T-helper 2 cell treated with Interferon-gamma antibody and Interleukin-4, amounts not matched to agents 100 ng/mL and 5 ng/mL, for 36 hours (primary cell): ENCODE measurements at places on chromosomes 1 and 21. TPM values are rescaled to one million over a fixed set of nuclear protein-coding genes. Genes with fewer than 3 reads are reported as not detected.

AVPR1B gene
- total RNA-seq = not detected in 2 replicates

PLA2G2C gene
- 0.57 TPM in 1 of 2 replicates, not detected in the other for total RNA-seq

JAM2 gene
- total RNA-seq = 0.16 and 0.18 TPM in 2 replicates

IL19 gene
- 0.95 TPM in 1 of 2 replicates, not detected in the other for total RNA-seq

S100A16 gene
- not detected in 2 replicates for total RNA-seq

RSPO1 gene
- not detected in 2 replicates for total RNA-seq

KRTAP12-2 gene
- total RNA-seq = not detected in 2 replicates

RGS13 gene
- not detected in 2 replicates for total RNA-seq

CNR2 gene
- total RNA-seq = 0.16 TPM in 2 replicates
